ENCODE measurements at places on chromosomes 1 and 21.

DNA sequence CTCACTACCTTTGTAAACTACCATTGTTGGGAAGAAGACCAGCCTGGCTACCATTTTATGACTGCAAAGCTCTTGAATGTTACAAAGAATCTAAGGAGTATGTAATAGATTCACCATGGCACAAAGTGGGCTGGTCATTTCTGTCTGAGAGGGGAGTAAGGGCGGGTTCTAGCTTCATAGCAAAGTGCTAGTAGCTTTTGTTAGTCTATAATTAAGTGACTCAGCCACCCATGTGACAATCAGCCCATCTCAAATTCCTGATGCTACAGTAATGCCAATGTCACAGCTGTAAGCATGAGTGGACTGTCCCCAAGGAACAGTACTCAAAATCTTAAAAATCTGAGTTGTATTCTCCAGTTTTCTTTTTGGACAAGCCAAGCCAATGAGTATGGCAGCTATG is 15.4 kb upstream of the OTUD3 start:
- H3K36me3 ChIP-seq, result no peaks in the 10 kb centered on the region
- H3K27me3 ChIP-seq, result no peaks in the 10 kb centered on the region
- no peak overlapping the region for H3K27ac ChIP-seq

GRCh38 chr1:229871078-229871676 is 195.9 kb upstream of the GALNT2 start:
- no peaks in the 10 kb centered on the region for H3K36me3 ChIP-seq
- no peak for DNase-seq
- no peaks in the 10 kb centered on the region for H3K27me3 ChIP-seq
- H3K4me3 ChIP-seq, result no peak overlapping the region
- H3K4me1 ChIP-seq, result no peaks in the 10 kb centered on the region

- no peaks in the 10 kb centered on the region for H3K36me3 ChIP-seq
- H3K4me1 ChIP-seq, result peaks cover 18% of the 10 kb centered on the region
- no peak overlapping the region for H3K27ac ChIP-seq
- DNase-seq, result no peak
- H3K27me3 ChIP-seq, result no peaks in the 10 kb centered on the region
These were observed 113.1 kb downstream of the FGGY start for GRCh38 chr1:59409986-59410385.

DNA sequence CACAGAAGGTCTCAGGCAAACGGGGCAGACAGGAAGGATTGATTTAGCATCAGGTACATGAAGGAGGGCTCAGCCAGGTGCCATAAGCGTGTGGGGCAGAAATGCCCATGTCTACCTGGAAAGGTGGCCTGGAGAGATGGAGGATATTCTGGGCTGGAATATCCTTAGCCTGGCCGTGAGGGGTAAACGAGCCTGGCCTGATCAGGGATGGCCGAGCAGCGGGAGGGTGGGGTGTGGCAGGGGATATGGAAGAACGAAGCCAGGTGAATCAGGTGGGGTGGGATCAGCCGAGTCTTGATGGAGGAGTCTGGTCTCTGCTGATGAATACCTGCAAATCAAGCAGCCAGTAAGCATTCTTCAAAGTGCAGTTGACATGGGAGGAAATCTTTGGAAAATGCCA is 35.5 kb upstream of the TTC22 start:
- no peak overlapping the region for H3K27ac ChIP-seq
- H3K36me3 ChIP-seq, result no peaks in the 10 kb centered on the region
- no peaks in the 10 kb centered on the region for H3K4me1 ChIP-seq
- DNase-seq, result no peak

Data from upper lobe of left lung (tissue), 6 donors.